ENCODE measurements at places on chromosomes 11 and 22.

GRCh38 chr11:134471087-134471715 lies 59.2 kb upstream of the B3GAT1 start:
- DNase-seq = no peak

- peak; percentile 73 for DNase-seq
These were observed 262.7 kb downstream of the ETS1 start for GRCh38 chr11:128324531-128325141.

GRCh38 chr11:11505190-11505589 lies 116.6 kb downstream of the GALNT18 start:
- no peak for DNase-seq

- no peak for DNase-seq
These were observed 239.5 kb downstream of the NTM start for GRCh38 chr11:131609921-131610320.

DNA sequence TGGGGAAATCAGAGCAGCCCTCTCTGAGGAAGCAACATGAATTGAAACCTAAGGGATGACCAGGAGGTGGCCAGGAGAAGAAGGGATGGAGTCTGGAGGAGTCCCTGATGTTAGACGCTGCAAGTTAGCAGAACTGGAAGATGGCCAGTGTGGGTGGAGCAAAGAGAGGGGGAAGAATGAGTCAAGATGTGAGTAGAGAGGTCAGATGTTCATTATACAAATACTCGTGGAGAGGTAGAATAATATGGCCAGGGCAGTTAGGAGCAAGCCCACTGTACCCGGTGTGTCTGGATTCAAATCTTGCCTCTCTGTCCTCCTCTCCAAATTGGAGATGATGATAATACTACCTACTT lies 242.0 kb downstream of the TENM4 start:
- DNase-seq = no peak

GRCh38 chr11:69775163-69775755 lies at the start of gene FGF4:
Gene FGF4 (minus strand): TSS chr11:69775341. CDS start chr11:69775084, 257 bp downstream.
- no peak for DNase-seq

GRCh38 chr11:75203138-75203537 lies 37.4 kb upstream of the TPBGL start:
- no peak for DNase-seq

GRCh38 chr11:94447149-94447548 lies 45.9 kb upstream of the GPR83 start:
- DNase-seq = no peak

- no peak for DNase-seq
These were observed 128.7 kb upstream of the C11orf58 start for GRCh38 chr11:16609769-16610168.

DNA sequence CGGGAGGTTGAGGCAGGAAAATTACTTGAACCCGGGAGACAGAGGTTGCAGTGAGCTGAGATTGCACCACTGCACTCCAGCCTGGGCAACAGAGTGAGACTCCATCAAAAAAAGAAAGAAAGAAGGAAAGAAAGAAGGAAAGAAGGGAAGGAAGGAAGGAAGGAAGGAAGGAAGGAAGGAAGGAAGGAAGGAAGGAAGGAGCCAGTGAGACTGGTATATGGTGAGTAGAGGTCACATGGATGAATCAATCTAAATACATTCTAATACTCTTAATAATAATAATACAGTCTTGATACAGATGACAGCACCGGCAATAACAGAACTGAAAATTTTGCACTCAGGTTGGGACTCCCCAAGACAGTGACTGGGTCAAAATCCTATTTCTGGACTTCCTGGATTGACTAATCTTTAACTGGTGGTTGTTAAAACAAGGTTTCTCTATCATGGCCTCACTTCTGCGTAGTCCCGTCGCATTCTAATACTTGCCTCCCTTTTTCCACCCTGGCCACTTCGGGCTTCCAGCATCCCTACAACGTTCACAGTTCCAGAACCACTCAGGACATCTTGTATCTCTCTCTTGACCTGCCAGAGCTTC lies 53.5 kb upstream of the EIF3M start:
- DNase-seq = no peak

DNA sequence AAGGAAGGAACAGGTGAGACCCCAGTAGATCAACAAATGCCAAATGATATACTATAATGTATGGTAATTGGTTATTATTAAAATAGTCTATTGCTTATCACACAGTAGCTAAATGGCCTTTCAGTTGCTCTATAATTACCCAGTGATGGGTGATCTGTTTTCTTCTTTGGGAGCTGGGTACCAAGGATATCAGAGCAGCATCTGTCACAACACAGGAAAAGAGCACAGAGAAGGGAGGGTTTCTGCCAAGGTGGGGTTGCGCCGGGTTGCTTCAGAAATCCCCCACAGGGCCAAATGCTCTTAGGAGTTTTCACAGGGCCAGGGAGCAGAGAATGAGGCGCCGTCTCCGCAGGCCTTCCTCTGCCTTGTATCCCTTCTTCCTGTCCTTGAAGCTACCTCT lies 469.4 kb downstream of the INSC start:
- DNase-seq = no peak

DNA sequence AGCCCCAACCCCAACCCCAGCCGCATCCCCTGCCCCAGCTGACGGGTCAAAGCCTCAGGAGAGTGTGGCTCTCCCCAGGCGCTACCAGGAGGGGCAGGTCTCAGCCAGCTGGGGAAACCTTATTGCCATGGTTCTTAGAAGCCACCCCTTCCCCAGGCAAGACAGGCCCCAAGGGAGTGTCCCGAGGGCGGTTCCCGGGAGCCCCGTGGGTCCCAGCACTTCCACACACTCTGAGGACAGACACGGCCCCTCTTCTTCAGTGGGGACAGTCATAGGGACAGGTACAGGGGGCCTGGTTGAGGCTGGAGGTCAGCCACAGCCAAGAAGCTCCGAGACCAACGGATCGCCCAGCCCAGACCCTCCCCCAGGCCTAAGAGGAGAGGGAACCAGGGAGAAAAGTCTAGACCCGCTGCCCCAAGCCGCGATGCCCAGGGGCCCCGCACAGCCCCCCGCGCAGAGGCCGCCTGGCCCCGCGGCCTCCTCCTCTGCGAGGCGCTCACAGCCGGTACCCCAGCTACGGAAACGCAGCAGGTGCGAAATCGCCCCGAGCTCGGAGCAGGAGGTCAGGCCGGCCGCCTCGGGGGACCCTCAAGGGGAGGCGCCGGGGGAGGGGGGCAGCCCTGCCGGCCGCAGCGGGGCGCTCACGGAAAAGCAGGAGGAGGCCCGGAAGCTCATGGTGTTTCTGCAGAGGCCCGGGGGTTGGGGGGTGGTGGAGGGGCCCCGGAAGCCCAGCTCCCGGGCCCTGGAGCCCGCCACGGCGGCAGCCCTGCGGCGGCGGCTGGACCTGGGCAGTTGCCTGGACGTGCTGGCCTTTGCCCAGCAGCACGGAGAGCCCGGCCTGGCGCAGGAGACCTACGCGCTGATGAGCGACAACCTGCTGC lies 2.6 kb downstream of the KLHDC7B start:
- no peak for DNase-seq

- DNase-seq = no peak
These were observed 87.8 kb downstream of the ARHGAP42 start for GRCh38 chr11:100774859-100775258.

DNA sequence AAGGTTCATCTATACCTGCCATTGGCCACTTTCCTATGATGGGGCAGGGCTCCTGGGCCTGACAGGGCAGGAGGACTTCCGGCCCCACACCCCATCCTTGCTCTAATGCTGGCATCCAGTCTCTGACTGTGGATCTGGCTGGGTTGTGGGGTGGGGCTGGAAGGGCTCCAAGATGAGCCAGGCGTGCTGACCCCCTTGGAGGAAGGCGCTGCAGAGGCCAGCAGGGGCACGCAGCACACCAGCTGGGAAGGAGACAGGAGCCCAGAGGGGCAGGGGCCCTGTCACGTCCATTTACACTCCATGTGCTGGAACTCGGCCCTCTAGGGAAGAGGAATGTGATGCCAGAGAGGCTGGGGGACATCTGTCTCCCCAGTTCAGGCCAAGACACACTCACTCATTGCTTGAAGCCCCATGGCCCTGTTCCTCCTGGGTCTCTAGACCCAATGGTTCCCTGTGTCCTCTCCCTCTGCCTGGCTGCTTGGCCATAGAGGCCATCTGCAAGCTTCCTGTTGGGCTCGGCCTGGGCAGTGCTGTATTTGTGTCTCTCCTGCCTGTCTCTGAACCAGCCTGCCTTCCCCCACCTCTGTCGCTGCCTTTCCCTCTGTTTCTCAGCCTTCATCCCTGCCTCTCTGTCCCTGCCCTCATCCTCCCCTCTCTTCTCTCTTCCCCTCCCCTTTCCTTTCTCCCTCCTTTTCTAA lies 67.5 kb upstream of the NECTIN1 start:
- DNase-seq = no peak

DNA sequence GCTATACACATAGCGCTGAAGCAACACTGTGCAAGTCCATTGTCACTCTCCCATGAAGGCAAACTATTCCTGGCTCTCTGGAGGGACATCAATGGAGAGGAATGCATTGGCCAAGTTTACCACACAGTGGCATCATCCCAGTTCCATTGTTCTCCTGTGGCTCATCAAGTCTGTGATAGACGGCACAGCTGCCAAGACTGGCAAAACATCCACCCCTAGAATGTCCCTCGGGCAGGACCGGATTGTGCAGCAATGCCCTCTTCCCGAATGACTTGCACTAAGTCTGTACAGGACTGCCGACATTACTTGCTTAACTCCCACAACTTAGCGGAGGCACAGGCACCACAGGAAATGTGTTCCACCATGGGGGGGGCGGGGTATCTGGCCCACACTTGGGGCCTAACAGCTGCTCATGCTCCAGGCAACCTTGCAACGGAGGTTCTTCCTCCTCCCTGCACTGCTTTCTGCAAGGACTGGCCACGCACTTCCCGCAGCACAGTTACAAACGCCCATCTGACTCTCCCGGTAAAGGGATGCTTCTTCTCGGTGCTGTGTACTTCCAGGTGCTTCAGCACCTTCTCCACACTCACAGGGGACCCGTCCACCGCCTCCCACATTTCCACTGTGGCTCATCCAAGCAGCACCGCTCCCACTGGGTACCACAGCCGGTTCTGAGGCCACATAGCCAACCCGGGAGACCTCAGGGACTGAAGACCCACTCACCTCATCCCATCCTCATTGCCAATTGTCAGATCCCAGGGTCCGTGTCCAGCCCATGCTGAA lies 1309.6 kb upstream of the RAG2 start:
- no peak for DNase-seq

DNA sequence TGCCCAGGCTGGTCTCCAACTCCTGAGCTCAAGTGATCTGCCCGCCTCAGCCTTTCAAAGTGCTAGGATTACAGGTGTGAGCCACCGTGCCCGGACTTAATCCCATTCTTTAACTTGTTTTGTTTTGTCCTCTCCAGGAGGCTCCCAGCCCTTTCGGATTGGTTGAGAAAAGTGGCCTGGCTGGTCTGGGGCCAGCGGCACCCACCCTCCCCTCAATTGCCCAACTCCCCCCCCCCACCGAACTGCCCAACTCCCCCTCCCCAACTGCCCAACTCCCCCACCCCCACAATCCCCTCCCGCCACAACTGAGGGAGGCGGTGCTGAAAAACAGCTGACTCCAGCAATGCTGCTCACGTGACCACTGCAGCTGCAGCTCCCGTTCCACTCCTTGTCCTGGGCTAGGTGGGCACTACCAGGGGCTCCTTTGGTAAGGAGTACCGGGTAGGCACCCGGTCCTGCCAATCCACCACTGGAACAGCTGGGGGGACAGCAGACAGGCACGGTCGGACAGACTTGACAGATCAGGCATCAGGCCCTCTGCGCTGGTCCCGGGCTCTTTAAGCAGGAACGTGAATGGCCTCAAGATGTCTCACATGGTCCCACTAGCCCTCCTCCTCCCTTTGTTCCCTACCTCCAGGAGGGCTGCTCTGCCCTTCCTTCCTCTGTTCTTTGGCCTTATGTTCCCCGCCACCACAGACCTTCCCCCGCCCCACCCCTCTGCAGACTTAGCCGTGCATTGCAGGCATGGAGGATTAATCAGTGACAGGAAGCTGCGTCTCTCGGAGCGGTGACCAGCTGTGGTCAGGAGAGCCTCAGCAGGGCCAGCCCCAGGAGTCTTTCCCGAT lies at the start of gene TCN2:
Gene TCN2 (plus strand): TSS at position 720 of the 845 bp plus-strand sequence. CDS start 158 bp downstream, outside the sequence.
- no peak for DNase-seq

GRCh38 chr11:91435694-91436395 lies 788.8 kb upstream of the FAT3 start:
- DNase-seq = no peak

GRCh38 chr11:23079382-23079813 lies 219.1 kb upstream of the CCDC179 start:
- no peak for DNase-seq

GRCh38 chr11:27839226-27839913 lies 139.1 kb upstream of the BDNF start:
- DNase-seq = no peak

DNA sequence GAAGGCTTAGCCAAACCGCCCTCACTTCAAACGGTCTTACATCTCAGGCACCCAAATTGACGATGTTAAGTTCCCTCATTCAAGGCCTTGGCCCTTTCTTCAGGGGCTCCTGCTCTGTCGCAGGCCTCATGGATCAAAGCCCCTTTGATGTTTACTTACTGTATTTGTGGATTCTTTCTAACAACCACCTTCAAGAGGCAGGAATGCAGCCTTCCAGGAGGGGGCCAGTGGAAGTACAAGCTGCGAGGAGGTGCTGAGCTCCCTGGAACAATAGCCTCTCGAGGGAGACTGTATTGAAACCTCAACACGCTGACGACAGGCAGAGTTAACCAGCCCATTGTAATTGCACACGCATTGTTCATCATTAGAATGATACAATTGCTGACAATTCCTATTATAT lies 209.1 kb downstream of the ST3GAL4 start:
- DNase-seq = no peak

DNA sequence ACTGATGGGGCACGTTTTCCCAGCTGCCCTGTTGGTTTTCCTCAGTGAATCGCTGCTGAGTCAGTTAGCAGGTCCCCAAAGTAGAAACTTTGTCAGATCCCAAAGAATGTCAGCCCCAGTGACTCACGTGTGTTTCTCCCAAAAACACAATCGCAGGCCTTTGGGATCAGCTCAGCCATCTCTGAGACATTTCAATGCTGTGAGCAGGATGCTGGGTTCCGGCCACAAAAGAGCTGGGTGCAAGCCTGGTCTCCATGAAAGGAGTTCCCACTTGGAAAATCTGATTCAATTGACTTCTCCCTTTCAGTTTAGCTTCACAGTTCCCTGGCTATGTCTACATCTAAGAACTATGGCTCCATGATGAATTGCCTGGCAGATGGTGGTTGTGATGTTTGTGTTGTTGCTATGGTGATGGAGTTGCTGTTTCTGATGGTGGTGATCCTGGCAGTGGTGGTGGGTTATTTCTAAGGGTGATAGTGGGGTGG lies 28.0 kb downstream of the MYEOV start:
- no peak for DNase-seq

GRCh38 chr11:94186342-94187203 lies 57.9 kb downstream of the PANX1 start:
- no peak for DNase-seq

DNA sequence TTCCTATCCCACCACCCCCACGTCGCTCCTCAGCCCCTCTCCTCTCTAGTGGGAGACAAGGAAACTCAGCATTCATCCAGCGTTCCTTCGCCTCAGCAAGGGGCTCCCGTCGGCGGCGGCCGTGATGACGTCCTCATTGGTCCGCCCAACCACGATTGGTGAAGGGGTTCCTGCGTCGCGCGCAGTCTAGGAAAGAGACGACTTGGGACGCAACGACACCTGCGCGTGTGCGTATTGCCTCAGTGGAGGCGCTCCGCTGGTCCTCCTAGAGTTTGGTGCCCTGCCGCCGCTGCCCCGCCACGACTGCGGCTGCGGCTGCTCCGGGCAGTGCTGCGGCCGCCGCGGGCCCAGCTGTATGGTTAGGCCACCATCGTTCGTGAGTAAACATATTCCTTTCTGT lies 56.6 kb downstream of the CCDC81 start:
- no peak for DNase-seq
